Activated B cell treated with CpG ODN at 0.5 μM for 24 hours (primary cell): ENCODE measurements at places on chromosomes 7 and 10.

DNA sequence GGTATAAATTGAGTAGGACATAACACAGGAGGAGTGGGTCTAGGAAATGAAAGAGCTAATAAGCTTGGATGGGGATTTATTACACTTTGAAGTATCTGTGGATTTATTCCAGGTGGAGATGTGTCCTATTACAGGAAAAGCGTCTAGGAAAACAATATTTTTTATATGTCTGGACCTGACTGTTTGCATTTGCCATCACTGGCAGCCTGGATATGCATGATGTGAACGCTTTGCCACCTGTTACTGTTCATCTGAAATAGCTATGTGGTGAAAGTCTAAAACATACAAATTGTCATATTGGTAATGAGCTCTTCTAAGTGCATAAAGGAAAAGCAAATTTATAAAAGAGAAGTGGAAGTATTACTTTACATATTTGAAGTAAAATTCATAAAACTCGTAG is 31.6 kb upstream of the AGMO start:
- H3K4me1 ChIP-seq = no peaks in the 10 kb centered on the region
- no peak overlapping the region for H3K27ac ChIP-seq
- no peak overlapping the region for H3K4me3 ChIP-seq
- H3K36me3 ChIP-seq = no peaks in the 10 kb centered on the region

GRCh38 chr7:139942636-139943035 is 113.6 kb downstream of the TBXAS1 start:
- H3K36me3 ChIP-seq = peaks cover 3% of the 10 kb centered on the region
- H3K4me3 ChIP-seq = no peak overlapping the region
- peaks cover 21% of the 10 kb centered on the region for H3K4me1 ChIP-seq

- H3K36me3 ChIP-seq = no peaks in the 10 kb centered on the region
- H3K4me1 ChIP-seq = no peaks in the 10 kb centered on the region
- H3K4me3 ChIP-seq = no peak overlapping the region
- H3K27me3 ChIP-seq = no peaks in the 10 kb centered on the region
Observed at GRCh38 chr10:95056744-95057363, 12.4 kb downstream of the CYP2C8 start.

DNA sequence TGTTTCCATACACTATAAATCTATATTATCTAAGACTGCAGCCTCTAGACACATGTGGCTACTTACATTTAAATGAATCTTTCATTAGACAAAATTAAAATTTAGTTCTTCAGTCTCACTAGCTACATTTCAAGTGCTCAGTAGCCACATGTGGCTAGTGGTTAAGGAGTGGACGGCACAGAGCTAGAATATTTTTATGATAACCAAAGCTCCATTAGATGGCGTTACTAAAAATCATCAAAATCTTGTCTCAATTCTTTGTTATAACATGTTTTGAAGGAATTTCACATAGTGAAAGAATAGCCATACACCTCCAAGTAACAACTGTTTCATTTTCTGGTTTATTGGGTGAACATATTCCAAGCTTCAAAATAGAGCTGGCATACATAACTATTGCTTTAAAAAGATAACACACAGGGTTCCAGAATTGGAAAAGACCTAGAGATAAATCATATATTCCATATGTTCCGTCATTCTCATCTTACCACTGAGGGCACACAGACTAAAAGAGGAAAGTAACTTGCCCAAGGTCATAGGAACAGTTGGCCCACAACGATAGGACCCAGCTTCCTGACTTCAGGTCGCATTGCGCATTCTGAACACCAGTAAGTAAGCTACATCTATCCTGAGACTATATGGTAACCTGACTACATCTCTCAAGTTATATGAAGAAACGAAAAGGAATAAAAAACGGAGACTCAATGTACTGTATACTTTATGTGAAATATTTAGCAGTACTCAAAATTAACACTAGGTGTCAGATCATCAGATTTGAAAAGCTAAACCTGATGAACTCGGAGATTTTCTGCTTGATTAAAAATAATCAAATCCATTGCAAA is 66.6 kb downstream of the CAV1 start:
- no peaks in the 10 kb centered on the region for H3K36me3 ChIP-seq
- H3K4me3 ChIP-seq = no peak overlapping the region
- peaks cover 20% of the 10 kb centered on the region for H3K4me1 ChIP-seq

- no peak overlapping the region for H3K4me3 ChIP-seq
- H3K4me1 ChIP-seq = peaks cover 19% of the 10 kb centered on the region
- no peak overlapping the region for H3K27ac ChIP-seq
- no peak for DNase-seq
- no peaks in the 10 kb centered on the region for H3K36me3 ChIP-seq
Observed at GRCh38 chr10:50554376-50554994, 69.3 kb downstream of the SGMS1 start.

DNA sequence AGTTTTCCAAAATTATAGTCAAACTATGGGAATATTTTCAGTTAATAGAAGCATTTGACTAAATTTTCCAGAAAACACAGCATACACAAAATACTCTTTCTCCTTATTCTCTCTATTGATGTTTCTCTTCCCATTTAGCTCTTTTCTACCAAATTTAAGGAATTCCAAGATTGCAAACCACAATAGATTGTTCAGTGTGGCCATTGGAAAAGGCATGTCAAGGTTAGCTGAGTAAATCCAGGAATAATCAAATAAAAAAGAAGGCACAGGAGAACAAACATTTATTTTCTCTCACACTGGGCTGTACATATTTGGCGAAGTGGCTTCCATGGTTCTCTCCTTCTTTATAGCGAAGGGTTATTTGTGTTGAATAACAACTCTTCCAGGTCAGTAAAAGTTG is 117.3 kb downstream of the THSD7A start:
- no peak overlapping the region for H3K27ac ChIP-seq
- no peaks in the 10 kb centered on the region for H3K4me1 ChIP-seq
- no peak for DNase-seq
